Cardiac septum (tissue), 1 donor: ENCODE measurements at places on chromosomes 4 and X.

DNA sequence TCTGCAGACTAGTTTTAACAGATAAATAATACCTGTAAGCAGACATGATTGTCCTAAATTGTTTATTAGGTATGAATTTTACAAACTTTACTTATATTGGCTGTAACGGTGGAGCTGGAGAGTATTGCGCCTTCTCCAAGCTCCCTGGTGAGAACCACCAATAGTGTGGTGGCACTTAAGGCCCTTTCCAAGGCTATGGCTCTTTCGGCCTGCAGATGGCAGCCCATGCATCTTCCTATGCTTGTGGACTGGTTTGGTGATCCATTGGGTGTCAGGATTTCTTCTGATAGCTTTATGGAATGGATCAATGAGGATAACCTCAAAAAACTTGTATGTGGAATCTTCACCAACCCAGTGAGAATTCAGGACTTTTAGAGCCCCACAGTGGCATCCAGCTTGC, 7.8 kb downstream of the LARP1B start:
- DNase-seq: peak; percentile 39

GRCh38 chrX:120365320-120365719, 3.4 kb downstream of the ATP1B4 start:
- DNase-seq: no peak

DNA sequence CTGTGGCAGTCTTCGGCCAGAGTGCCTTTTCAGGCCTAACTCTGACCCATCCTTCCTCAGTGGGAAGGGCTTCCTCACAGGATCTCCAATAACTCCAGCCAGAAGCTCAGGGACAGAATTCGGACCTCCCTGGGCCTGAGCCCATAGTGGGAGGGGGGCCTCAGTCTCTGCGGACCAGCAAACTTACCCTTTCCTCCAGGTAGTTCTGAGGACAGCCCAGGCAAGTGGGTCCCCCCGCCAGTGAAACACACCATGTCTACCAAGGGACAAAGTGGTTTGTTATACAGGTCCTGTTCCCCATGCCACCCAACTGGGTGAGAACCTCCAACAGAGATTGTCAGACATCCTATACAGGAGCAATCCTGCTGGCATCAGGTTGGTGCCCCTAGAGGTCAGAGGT, 350.4 kb downstream of the RAB28 start:
- DNase-seq: no peak

- DNase-seq: no peak
Observed at GRCh38 chr4:99403380-99404184, 31.6 kb downstream of the ADH7 start.

DNA sequence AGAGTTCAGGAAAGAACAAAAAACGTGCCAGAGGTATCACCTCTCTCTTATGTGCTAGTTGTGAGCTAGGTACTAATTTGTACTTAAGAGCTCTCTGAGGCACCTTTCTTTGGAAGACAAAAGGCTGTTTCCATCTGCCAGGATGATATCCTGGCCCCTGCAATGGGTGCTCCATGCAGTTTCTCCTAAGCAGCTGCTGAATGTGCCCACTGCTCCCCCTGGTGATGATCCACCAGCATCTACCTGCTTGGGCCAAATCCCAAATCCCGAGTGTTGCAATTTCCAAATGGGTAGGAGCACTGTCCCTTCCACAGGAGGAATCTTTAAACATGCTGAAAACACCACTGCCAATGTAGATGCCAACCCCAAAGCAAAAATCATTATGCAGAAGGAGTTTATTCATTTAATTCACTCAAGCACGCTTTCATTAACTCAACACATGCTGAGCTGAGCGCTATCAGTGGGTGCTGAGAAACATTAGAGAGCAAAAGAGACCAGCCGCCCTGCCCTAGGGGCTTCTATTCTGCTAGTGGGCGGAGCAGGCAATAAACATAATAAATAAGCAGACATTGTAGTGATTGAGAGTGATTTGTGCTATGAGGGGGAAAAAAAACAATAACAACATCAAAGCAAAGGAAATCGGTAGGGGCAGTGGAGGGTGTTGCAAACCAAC, 69.6 kb upstream of the C4orf50 start:
- DNase-seq: no peak

DNA sequence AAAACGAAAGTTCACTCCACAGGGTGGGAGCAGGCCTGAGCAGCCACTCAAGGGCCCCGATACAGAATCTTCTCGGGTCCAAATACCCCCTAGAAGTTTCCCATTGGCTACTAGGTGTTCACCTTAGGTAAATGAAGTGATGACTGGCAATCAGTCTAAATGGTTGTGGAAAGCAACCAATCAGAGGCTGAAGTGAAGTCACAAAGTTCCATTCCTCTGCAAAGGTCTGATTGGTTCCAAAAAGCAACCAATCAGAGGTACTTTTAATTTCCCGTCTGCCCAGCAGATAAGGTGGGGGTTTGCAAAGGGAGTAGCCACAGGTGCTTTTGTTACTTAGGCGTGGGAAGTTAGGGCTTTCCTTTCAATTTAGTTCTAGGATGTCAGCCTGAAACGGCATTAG, 58.2 kb upstream of the NKAP start:
- DNase-seq: no peak

GRCh38 chrX:81202943-81203342, 1.0 kb downstream of the SH3BGRL start:
- DNase-seq: no peak

DNA sequence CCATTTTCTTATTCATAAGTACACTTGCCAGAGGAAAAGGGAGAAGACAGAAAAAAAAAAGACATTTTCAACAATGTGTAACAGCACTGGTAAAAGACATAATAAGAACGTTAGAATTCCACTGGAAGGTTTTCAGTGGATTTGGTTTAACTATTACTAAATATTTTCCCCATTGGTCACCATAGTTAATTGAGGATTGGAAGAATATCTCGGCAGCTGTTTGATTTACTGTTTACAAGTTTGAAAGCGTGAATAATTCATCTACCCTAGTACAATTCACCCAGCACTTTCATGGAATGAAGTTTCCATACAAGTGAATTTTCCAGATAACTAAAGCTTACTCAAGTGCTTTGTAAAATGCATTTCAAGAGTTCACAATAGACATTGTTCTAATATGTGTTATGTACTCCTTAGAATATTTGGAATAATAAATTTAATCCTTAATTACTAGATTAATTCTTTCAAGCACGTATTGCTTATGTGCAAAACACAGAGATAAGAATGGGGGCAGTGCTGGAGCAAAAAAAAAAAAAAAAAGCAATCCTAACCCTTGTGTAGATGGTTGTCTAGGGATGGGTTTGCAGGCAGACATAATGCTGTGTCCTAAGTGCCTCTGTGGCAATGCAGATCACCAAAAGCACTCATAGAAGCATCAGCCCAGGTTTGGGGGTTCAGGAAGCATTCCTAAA, 57.1 kb downstream of the ENPEP start:
- no peak for DNase-seq

- DNase-seq: no peak
Observed at GRCh38 chr4:86033171-86033570, 326.7 kb downstream of the MAPK10 start.

DNA sequence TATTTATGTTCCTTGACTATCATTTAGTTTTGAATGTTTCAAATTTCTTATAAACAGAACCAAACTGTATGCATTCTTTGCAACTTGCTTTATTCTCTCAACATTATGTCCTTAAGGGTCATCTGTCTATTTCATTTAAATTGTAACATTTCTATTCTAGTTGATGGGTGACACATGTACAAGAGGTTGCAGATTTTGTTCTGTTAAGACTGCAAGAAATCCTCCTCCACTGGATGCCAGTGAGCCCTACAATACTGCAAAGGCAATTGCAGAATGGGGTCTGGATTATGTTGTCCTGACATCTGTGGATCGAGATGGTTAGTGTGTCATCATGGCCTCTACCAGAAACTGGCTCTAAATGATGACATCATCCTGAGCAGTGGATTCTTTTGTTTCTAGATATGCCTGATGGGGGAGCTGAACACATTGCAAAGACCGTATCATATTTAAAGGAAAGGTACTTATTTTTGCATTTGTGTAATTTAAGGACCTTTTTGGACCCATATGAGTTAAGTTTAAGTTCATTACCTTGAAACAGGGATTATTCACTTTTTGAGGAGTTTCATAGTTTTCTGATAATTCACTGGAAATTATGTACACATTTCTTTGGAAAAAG, 6.1 kb downstream of the LIAS start:
- DNase-seq: no peak

DNA sequence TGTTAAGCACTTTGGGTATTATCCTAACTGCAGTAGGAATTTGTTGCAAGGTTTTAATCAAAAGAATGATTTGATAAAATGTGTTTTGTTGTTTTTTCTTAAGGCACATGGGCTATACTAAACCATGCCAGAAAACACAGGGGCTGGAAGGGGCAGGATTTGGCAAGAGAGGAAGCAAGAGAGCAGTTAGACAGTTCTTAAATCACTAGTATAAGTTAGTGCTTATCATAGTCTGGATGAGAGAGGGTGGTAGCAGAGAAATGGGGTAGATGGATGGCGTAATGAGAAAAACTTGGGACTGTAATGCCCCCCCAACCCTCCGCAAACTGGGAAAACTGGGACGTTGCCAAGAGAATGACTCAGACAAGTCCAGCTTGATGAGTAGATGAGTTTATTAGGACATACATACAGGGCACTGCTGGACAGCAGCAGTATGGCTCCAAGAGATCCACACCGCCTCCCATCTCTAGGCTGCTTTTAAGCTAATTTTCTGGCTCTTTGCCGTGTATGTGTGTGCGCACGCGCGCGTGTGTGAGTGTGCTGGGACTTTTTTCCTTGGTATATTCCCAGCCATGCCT, 151.5 kb downstream of the PDLIM5 start:
- DNase-seq: no peak

- DNase-seq: no peak
Observed at GRCh38 chr4:105061731-105062130, 84.9 kb upstream of the TET2 start.

DNA sequence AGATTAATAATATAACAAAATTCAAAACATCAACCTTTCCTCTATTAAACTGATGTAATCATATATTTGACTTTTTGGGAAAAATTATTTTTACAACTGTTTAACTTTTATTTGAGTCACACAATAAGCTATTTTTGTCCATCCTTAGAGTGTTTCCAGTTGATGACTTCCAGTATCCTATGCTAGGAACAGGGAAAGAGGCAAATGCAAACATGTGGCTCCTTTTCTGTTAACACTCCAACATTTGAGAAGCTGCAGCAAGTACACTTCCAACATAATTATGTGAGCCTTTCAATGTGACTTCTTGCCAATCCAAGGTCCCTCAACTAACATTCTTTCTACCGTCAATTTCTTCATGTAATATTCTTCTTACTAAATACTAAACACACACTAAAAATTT, 117.7 kb downstream of the PPA2 start:
- DNase-seq: no peak

GRCh38 chrX:17674601-17675000, 62.7 kb upstream of the SCML1 start:
- DNase-seq: no peak

- no peak for DNase-seq
Observed at GRCh38 chrX:37472836-37473235, 98.6 kb upstream of the LANCL3 start.

GRCh38 chr4:95510145-95510544, 38.6 kb downstream of the UNC5C start:
- no peak for DNase-seq

DNA sequence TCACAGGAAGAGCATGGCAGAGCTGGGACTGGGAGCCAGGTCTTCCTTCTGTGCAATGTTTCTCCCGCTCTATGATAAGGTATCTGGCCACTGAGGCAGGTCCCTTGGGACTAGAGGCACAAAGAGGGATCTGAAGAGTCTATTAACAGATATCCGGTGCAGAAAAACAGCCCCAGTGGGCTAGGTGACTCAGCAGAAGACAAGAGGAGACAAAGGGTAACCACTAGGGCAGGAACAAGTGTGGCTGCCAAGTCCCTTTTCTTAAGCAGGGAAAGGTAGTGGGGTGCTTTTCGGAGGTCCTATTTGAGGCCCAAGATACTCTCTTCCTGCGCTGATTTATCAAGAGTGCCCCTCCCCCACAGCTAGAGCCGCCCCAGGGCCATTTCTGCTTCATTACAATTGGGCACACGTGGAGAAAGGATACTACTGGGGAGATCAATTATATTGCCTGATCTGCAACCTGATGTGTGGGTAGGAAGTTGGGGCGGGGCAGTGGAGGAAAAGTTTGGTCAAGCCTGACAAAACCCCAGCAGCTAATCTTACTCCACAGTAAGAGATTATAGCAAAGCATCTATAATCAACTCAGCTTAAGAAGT, at the start of gene DGAT2L6:
Gene DGAT2L6 (plus strand): TSS at position 546 of the 596 bp plus-strand sequence. CDS start 100 bp downstream, outside the sequence.
- no peak for DNase-seq

- DNase-seq: no peak
Observed at GRCh38 chr4:121582296-121582695, 114.5 kb downstream of the ANXA5 start.

DNA sequence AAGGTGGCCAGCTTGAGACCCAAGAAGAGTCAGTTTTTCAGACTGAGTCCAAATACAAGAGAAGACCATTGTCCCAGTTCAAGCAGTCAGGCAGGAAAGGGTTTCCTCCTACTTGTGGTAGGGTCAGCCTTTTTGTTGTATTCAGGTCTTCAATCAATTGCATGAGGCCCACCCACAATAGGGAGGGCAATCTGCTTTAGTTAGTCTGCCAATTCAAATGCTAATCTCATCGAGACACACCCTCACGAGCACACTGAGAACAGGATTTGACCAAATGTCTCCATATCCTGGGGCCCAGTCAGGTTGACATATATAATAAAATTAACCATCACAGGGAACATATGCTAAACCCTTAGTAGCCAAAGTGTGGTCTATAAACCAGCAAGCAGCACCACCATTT, 75.3 kb upstream of the FRMPD3 start:
- DNase-seq: no peak

GRCh38 chr4:52604215-52604614, 54.9 kb downstream of the USP46 start:
- DNase-seq: no peak

GRCh38 chr4:146814750-146815149, 130.9 kb downstream of the TTC29 start:
- DNase-seq: no peak

DNA sequence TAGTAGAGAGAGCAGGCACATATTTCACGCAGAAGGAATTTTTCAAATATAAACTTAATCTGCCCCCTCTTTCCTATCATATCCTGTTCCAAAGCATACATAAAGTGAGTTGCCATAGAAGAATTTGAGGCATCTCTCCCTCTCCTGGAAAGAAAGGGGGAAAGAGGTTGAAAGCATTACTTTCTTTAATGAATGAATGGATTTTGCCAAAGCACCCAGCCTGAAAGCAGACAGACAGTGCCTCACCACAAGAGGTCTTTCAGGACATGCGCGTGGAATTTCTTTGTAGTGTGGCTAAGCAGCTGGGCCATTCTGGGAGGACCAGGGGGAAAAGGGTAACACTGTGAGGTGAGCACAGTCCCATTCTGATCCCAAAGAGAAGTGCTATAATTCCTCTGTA, 651.4 kb downstream of the IQCM start:
- DNase-seq: no peak
